Stimulated activated CD8-positive, alpha-beta memory T cell treated with anti-CD3 and anti-CD28 coated beads, Interleukin-4, amount 100 ng/mL, for 4 hours (primary cell): ENCODE measurements at places on chromosomes 5 and 9.

DNA sequence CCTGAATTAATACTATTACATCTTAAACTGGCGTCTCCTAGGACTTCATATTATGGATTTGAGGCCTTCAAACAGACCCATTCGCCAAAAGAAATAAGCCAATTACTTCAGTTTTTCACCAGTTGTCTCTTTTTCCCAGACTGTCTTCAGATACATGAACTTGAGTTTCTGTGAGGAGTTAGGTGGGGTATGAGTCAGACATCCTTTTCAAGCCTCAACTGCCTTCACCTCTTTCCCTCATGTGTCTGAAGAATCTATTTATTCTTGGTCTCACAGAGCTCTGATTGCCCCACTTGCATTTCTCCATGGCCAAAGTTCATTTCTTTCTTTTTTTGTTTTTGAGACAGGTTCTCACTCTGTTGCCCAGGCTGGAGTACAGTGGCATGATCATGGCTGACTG is 12.5 kb downstream of the WNT8A start:
- no peak for DNase-seq

DNA sequence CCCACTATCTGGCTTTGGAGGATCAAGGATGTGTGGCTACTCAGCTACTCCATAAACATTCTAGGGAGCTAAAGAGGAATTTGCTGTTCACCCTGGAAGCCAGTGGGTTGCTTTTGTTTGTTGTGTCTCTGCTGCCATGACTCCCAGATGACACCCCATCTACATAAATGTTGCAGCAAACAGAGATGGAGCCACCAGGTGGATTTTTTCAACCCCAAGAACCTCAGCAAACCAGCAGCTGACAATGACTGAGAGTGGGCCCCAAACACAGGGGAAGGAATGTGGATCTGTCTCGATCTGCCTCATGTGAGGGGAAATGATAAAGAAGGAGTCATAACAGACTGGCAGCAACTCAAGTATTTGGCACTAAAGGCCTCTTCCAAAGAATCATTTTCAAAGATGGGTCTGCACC is 132.7 kb upstream of the TNC start:
- no peak for DNase-seq

DNA sequence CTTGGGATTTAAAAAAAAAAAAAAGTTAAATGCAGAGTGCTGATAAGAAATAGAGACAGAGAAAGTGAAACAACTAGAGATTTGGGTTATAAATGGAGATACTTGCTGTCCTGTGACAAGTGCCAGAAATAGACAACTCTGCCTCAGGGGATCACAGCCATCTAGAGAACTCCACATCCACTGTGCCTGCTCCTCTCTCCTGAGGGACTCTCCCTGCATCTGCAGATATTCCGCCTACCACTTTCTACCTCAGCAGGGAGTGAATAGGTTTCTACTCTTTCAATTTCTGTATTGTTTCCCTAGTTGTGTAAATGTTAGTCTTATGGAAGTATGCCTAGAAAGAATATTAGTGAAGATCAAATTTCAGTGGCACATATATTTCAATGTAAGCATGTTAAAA is 307.2 kb downstream of the HTR1A start:
- no peak for DNase-seq

GRCh38 chr9:19397845-19398244 is 11.0 kb upstream of the ACER2 start:
- no peak for DNase-seq

GRCh38 chr9:134868751-134869553 is 11.7 kb upstream of the FCN2 start:
- DNase-seq: no peak

- no peak for DNase-seq
These were observed 81.1 kb downstream of the PHF2 start for GRCh38 chr9:93657331-93658111.

GRCh38 chr5:50564079-50564478 is 102.4 kb upstream of the PARP8 start:
- DNase-seq: no peak

GRCh38 chr5:147704544-147704943 is 78.0 kb downstream of the JAKMIP2 start:
- DNase-seq: no peak

- no peak for DNase-seq
These were observed 7.2 kb upstream of the POU4F3 start for GRCh38 chr5:146331423-146331822.

DNA sequence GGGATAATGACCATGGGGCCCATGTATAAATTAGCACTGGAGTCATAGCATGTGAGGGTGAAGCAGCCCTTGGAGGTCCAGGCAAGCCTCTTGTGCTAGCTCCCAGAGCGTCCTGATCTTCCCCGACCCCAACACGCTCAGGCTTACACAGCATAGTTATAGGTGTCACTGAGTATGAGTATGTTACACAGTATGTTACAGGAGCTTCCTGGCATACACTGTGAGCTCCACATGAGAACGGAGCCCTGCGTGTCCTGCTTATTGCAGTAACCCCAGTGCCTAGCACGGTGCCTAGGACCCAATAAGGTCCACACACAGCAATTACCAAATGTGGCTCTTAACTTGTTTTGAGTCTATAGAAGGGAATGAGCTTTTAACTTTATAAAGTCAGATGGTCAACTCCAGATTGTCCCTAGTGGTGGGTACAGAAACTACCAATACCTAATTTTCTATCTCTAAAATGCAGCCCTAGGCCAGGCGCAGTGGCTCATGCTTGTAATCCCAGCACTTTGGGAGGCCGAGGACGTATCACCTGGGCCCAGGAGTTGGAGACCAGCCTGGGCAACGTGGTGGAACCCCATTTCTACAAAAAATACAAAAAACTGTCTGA is 64.1 kb downstream of the PLAC8L1 start:
- DNase-seq: no peak

DNA sequence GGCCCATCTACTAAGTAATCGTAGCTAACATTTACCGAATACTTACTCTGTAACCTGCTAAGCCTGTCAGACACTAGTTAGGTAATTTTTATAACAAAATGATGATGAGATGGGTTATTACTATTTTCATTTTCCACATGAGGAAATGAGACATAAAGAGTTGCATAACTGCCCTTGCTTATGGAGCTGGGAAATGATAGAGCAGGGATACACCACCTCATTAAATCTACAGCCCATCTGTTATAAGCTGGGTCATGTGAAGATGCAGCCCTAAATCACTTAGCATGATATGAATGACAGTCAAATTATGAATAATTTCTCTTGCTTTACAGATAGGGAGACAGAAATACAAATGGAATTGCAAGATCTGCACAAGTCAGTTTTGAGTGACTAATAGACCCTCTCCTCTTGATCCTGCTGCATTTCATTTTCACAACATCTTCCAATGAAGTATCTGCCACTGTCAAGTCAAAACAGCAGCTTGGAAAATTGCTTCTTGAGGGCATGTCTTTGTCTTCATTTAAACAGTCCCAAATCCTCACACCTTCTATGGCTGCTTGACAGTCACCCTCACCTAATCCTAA is 364.7 kb downstream of the PRELID2 start:
- no peak for DNase-seq

- DNase-seq: no peak
These were observed 7.1 kb upstream of the OCLN start for GRCh38 chr5:69485471-69485870.

DNA sequence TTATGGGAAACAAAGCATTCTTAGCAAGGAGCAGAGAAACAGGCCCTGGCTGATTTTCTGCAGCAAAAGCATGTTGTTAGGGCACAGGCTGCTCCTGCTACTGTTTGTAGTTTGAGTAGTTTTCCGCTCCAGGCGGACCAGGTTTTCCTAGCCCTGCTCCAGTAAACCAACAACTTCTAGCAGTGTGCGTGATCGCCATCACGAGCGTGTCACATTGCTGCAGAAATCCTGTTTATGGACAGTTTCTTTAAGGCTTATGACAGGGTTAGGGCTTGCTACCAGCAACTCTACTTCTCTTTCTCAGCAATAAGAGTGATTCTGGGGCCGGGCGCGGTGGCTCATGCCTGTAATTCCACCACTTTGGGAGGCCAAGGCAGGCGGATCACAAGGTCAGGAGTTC is 803.9 kb upstream of the CDH10 start:
- DNase-seq: no peak

GRCh38 chr9:125674981-125675973 is 31.7 kb downstream of the MAPKAP1 start:
- DNase-seq: no peak

DNA sequence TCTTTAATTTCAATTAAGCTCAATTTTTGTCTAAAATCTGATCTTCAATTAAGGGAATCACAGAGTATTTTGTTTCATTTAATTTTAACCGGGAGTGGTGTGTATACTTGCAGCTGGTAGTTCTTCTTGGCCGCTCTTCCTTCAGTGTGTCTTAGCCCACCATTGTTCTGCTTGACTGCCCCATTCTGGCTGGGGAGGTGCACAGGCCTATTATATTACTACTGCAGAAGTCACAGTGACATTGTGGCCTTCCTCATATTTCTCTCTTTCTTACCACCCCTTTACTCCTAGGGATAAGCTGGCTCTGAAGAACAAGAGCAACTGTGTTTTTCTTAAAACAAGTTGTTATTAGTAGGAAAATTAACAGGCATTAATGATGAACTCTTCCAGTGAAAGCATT is 123.7 kb downstream of the ATG10 start:
- DNase-seq: no peak

DNA sequence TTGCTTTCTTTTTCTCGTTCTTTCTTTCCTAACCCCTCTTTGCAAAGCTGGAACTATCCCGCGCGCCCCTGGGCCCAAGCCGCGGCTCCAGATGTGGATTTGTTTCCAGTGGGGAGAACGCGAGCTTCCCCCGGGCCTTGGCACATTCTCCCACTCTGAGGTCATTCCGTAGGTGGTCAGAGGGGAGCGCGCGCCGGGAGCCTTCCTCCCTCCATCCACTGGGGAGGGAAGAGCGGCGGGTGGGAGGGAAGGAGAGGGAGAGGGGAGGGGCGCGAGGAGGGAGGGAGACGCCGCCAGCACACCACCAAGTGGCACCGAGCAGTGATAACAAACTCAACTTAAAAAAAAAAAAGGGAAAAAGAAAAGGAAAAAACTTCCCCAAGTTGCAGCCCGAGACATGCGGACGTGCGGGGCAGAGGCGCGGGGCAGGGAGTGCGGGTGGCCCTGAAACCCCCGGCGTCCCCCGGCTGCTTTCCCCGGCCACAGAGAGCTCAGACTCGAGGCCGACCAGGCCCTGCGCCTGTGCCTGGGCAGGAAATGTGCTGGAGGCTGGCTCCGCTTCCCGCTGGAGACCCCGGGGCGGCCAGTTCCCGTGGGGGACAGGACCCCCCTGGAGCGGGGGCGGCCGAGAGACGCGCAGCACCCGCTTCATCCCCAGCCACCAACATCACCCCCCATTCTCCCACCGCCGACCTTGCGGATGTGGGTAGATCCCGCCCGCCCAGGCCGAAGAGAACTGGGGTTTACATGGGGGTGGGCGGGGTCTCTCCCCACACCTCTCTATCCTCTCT is 3.1 kb downstream of the IER5L start:
- DNase-seq: no peak

GRCh38 chr5:140055152-140055551 is 12.1 kb upstream of the NRG2 start:
- no peak for DNase-seq

GRCh38 chr9:113636165-113636564 is 172.6 kb downstream of the RGS3 start:
- DNase-seq: no peak

DNA sequence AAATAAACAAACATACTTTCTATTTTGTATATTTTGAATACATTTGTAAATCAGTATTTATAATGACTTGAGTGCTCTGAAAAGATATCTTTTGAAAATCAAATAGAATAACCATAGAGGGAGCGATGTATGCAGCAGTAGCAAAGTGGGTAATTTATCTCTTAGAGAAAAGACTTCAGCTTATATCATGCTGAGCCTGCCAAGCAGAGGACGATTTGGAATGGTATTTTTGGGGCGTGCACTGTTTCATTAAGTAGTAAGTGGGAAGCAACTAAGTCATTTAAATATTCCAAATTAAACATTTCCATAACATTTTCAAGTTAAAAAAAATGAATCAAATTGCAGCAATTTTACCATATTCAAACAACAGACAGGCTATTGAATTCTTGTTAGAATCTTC is 147.6 kb downstream of the CDH10 start:
- no peak for DNase-seq

DNA sequence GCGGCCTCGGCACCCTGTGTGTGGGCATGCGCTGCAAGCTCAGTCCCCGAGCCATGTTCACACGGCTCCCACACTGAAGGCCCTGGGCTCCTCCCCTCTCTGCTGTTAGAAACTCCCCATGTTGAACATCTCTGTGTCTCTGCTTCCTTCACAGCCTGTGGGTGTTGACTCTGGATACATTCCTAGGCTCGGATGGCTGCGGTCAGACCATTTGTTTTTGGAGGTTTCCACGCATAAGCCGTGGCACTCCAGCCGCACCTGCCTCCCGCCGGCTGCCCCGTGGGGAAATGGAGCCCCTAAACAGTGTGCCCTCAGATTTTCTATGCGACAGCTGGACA is 31.2 kb upstream of the LRRC14B start:
- no peak for DNase-seq

GRCh38 chr5:1543398-1544293 is 19.9 kb upstream of the LPCAT1 start:
- no peak for DNase-seq

DNA sequence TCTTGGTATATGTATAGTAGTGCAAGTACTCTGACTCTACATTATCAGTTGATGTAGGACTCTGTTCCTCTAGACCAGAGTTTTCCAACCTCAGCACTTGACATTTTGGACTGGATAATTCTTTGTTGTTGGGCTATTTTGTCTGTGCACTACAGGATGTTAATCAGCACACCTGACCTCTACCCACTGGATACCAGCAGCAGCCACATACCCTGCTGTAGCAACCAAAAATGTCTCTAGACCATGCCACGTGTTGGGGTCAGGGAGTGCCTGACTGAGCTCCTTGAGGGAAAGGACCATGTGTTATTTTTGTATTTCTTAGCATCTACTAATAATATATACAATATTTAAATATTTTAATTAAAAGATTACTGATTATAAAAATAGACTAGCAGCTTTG is 42.7 kb downstream of the TNPO1 start:
- DNase-seq: no peak

GRCh38 chr5:142324136-142324870 is 518 bp downstream of the SPRY4 start:
- DNase-seq: peak; percentile 6

DNA sequence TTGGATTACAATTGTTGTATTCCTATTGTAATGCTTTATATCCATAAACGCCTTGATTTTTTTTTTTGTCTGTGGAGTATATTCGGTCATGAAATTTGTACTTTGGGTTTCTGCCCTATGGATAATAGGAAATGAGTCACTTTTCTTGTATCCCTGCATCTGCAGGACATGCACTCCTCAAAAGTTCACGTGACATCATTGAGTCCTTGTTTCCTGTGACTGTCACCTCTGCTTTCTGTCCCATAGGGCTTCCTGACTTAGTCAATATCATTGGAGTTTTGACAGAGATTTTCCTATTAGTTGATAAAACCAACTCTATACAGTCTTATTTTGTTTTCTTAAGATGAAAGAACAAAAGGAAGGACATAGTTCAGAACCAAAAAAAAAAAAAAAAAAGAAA is 356.3 kb downstream of the MAT2B start:
- DNase-seq: no peak

- no peak for DNase-seq
These were observed 44.5 kb upstream of the NR5A1 start for GRCh38 chr9:124551472-124552272.

- DNase-seq: no peak
These were observed 34.7 kb downstream of the CSNK1G3 start for GRCh38 chr5:123546657-123547056.
